ENCODE measurements at places on chromosomes 7 and 10.

DNA sequence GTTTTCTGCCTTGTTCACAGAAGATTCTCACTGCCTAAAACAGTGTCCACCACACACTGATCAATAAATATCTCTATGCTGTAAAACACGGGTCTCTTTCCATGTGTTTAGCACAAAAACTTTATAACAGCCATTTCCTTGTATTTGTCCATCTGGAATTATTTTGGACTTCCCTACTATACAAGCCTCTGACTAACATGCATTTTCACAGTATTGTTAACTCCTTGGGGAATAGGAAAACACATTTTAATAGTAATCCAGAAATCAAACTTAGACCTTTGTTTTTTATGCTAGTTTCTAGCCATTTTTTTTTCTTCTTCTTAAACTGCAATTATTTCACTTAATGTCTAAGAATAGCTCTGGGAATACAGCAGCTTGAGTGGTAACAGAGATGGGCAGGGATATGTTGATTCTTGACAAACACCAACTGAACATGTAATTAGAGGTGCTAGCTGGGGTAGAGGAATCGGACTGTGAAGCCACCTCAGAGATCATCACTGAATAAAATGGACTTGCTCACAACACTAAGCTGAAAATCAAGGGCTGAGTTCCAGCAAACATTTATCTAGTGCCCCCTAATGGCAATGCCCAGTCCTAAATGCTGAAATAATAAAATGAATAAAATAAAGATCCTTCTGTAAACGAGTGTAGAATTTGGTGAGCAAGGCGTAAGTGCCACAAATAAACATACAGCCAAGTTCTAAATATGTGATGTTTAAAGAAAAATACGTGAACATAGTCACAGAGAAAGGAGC lies 593.1 kb downstream of the SORCS1 start:
- DNase-seq: no peak

GRCh38 chr10:17067376-17068264 lies 62.0 kb downstream of the CUBN start:
- DNase-seq: no peak

- DNase-seq: no peak
These were observed 33.4 kb downstream of the FAM241B start for GRCh38 chr10:69663369-69663947.

DNA sequence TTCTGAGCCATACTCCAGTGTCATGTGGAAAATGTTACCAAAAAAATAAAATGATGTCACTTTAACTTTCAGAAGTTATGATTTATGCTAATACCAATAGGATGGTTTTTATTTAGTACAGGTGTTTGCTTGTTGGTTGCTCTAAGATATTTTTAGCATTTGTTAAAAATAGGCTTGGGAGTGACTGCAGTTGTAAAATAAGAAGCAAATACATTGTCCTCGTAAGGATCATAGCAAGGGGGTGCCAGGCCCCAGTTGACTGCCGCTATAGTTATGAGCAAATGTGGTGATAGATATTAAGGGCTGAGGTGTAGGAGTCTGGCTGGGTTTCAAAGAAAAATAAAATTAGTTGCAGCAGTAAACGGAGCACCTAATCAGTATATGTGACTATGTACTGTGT lies 354.4 kb upstream of the BMPER start:
- no peak for DNase-seq

GRCh38 chr7:39464350-39465054 lies 101.7 kb upstream of the YAE1 start:
- no peak for DNase-seq

- no peak for DNase-seq
These were observed 27.0 kb downstream of the ZNF438 start for GRCh38 chr10:31004611-31005193.

- no peak for DNase-seq
These were observed 120.0 kb downstream of the PDE1C start for GRCh38 chr7:31950091-31950755.

- DNase-seq: no peak
These were observed 25.9 kb downstream of the HTRA1 start for GRCh38 chr10:122487174-122487765.

- DNase-seq: no peak
These were observed 71.6 kb upstream of the LYZL1 start for GRCh38 chr10:29217292-29217738.

- DNase-seq: no peak
These were observed 182.2 kb upstream of the PRR15 start for GRCh38 chr7:29381206-29382094.

GRCh38 chr7:38825721-38826440 lies 83.1 kb downstream of the VPS41 start:
- DNase-seq: no peak

DNA sequence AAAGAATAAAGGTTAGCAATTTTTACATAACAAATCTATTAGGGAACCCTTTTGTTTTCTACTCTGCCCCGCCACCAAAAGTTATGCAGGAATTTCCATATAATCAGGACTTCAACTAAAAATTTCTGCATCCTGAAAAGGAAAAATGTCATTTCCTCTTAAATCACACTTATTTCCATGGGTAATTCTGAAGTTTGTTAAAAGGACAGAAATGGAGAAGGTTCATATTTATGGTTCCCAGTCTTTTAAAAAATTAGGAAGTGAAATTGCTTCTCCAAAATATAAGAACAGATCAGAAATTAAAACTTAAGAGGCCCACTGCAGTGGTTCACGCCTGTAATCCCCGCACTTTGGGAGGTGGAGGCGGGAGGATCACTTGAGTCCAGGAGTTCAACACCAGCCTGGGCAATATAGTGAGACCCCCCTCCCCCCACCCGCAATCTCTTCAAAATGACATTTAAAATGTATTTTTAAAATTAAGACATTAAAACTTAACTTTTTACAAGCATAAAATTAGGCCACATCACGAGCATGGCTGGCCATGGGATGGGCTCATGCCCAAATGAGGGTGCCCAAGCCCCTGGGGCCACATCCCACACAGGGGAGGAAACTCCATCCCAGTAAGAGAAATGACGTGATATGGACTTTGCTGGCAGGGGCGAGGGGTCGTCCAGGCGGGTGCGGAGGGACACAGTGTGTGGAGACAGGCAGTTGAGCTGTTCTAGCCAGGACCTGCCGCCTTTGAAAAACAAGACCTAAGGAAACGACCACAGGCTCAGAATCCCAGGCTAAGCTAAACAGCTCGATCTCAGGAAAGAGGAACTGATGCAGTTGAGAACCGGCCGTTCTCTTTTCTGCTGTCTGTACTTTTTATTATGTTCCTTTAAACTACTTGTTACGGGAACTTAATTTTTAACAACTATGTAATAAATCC lies 51.3 kb upstream of the NFE2L3 start:
- DNase-seq: no peak

- no peak for DNase-seq
These were observed 78.7 kb upstream of the MKLN1 start for GRCh38 chr7:131249003-131249402.

GRCh38 chr7:118080947-118081346 lies 103.0 kb upstream of the LSM8 start:
- DNase-seq: no peak

DNA sequence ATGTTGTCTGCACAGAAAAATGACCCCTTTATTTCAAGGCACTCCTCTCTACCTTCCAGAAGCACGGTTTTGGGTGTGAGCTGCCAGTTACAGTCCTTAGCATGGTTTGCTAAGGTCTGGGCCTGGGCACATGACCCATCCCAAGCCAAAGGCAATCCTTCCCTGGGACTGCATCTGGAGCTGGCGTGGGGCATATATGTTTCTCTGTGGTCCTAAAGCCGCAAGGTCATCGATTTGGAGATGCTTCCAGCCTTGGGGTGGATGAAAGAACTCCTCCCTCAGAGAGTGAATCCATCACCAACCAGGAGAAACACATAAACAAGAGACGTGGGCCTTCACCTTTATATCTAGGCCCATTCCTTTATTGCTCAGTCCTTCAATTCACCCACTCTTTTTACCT lies 50.1 kb upstream of the IGFBP3 start:
- no peak for DNase-seq

DNA sequence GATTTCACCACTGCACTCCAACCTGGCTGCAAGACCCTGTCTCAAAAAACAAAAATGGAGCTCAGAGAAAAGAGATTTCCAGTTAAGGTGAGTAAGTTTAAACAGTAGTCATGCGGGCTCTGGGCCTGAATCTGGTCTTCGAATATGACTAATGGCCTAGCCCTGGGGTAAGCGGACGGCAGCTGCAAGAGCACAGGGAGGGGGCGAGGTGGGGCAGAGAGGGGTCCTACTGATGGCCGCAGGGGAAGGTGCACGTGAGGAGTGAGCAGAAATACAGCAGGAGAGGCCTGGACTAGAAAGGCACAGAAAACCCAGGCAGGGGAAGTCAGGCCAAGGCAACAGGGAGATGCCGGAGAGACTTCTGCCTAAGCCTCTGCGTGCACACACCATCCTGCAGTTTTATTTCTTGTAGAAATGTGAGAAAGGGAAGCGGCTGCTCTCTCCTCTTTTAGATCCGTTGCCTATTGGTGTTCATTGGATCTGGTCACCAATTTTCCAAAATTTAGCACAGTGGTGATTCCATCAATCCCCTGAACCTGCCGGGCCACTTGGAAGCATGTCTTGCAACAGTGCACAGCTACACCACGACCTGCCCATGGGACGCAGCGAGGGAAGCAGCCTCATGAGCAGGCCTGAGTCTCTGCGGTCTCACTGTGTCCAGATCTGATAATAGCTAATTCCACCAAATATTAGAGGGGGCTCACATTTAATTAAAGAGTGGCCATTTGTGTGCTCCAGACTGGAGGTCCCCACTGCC lies 139.0 kb downstream of the PAXIP1 start:
- no peak for DNase-seq

DNA sequence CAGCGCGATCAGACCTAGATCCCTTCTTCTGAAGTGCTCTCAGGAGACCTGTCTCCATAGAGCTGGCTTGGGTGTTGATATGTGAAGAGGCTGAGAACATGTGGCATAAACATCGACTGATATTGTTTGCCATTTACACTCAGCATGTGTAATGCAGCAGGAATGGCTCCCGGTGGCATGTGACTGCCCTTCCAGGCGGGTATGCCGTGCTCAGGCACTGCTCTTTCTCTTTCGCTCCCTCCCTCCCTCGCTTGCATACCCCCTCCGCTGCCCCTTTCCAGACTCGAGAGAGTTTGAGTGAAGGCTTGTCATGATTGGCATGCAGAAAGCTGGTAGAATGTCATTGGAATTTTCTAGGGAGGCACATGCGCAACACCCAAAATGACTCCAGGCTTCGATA lies 107.3 kb upstream of the PDCD4 start:
- DNase-seq: no peak

GRCh38 chr10:124057601-124058000 lies 35.8 kb downstream of the CHST15 start:
- no peak for DNase-seq
